Stimulated activated effector memory CD8-positive, alpha-beta T cell treated with anti-CD3 and anti-CD28 coated beads, Interleukin-12 subunit alpha, Interleukin-12 subunit beta, amount 100 ng/mL, for 72 hours (primary cell): ENCODE measurements at places on chromosomes 3 and 15.

- no peak for DNase-seq
Observed at GRCh38 chr3:71930056-71930991, 145.4 kb upstream of the PROK2 start.

- DNase-seq, result no peak
Observed at GRCh38 chr3:143307613-143308183, 188.1 kb downstream of the CHST2 start.

- DNase-seq, result no peak
Observed at GRCh38 chr3:155497930-155498647, 204.6 kb upstream of the STRIT1 start.

DNA sequence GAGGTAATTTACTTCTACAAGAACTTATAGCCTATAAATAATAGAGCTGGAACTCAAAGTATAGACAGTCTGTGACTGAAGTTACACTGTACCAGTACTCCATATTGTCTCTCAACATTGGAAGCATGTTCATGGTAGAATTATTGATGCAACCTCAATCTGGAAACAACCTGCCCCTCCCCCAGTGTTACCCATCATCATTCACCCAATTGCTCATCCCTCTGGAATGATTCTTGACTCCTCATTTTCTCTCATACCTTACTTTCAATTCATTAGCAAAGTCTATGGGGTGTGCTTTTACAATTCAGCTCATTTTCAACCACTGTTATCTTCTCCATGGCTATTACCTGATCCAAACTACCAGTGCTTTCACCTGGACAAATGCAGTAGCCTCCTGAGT lies 151.7 kb downstream of the CPNE4 start:
- DNase-seq, result no peak

DNA sequence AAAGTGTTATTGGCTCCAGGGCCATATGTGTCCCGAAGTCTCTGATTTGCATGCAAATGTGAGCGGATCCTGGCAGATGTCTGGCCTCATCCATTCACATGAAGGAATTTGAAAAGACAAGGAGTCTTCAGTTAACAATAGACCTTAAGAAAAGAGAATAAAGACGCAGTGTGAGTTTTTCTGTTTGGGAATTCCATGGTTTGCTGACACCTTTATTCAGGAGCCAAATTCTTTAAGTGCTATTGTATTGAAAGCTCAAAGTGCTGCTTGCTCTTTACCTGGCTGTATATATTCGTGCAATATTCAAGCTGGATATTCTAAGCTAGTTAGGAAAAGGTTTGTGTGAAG lies 2.2 kb downstream of the LRRN1 start:
- DNase-seq, result no peak

- no peak for DNase-seq
Observed at GRCh38 chr15:58611731-58612676, 137.5 kb downstream of the ADAM10 start.

DNA sequence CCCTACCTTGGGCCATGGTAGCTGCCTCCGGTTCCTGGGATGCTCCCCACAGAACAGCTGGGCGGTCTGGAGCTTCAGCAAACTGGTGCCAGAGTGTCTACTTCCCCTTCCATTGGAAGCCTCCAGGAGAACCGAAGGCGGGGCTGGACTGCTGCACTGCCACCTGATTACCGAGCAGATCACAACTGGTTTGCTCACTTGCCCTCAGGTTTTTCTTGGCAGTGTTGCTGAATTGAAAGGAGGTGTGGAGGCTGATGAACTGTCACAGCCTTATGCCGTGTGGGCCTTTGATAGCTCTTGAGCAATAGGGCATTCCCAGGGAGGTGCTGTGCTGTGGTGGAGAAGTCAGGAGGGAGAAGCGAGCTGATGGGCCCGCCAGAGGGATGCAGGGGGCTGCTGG lies at the start of gene TGM5:
Gene TGM5, minus strand, starts transcription at position 95 of the 400 bp plus-strand sequence. Its CDS starts 79 bp downstream, at position 16.
- no peak for DNase-seq

DNA sequence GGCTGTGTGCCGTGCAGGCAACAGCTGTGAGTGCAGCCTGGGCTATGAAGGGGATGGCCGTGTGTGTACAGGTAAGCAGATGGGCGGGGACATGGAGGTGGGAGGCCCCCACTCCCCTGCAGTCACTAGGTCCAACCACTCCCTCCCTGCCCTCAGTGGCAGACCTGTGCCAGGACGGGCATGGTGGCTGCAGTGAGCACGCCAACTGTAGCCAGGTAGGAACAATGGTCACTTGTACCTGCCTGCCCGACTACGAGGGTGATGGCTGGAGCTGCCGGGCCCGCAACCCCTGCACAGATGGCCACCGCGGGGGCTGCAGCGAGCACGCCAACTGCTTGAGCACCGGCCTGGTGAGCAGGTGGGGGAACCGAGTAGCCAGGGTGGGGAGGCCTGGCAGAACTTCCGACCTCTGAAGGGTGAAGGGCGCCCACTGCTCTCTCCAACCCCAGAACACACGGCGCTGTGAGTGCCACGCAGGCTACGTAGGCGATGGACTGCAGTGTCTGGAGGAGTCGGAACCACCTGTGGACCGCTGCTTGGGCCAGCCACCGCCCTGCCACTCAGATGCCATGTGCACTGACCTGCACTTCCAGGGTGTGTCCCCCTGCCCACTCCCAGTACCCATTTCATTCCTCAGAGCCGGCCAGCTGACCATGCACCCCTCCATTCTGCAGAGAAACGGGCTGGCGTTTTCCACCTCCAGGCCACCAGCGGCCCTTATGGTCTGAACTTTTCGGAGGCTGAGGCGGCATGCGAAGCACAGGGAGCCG lies 11.6 kb downstream of the NT5DC2 start:
- DNase-seq, result no peak

GRCh38 chr3:127444761-127445160 lies 145.8 kb downstream of the TPRA1 start:
- DNase-seq, result no peak

- DNase-seq, result no peak
Observed at GRCh38 chr3:97882975-97883598, 61.3 kb downstream of the CRYBG3 start.

- DNase-seq, result no peak
Observed at GRCh38 chr15:75723847-75724660, 11.4 kb upstream of the CSPG4 start.

DNA sequence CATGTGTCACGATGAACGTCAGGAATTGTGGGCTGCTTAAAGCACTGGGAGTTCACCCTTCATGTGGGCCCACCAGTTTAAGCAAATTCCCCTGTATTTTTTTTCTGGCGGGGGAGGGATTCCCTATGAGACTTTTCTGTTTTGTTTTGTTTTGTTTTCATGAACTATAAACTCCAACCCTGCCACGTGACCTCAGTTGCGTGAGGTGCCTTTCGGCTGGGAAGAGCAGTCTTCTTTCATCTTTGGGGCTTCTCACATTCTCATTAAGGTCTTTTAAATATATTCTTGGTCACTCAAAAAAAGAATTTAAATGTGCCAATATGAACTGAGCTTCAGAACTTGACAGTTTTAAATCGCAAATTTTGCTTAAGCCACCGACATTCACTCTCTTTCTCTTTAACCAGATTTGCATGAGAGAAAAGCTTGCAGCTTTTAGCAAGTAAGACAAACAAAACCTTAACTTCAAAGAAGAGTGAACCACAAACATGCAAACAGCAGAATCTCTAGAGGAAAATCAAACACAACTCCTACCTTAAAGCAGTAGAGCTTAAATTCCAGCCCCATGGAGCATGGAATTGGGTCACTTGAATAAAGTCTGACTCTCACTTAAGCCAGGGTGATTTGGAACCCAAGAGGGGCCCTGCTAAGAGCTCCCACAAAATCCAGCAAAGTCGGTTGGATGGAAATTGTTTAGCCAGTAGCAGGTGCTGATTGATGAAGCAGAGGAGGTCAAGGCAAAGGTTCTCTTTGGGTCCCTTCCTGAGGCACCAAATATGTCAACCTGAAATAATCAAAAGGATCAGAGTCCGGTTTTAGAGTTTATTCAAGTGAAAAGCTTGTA lies 699.8 kb upstream of the GBE1 start:
- no peak for DNase-seq

DNA sequence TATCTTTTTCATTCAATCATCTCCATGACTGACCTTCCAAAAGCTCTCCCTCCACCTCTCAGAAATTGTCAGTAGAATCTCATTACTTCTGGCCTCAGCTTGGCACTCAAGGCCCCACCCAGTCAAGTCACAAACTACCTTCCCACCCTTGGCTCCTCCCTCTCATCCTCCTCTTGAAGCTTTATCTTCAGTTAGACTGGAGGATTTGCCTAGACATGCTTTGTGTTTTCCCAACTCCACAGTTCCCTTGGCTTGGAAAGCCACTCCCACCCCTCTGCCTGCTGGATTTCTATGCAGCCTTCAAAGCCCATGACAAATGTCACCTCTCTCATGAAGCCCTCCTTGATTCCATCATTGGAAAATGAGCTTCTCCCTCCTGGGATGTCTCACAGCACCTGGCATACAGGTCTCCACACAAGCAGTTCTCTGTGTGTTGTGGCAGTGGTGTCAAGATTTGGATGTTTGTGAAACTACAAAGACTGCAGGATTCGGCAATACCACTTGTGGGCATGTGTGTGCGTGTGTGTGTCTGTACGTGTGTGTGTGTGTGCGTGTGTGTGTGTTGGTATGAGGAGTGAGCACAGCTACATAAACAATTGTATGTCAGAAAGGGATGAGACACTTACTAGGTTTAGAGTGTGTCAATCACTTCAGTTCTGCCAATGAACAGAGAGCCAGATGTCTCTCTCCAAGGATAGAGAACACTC lies 45.3 kb upstream of the VPS8 start:
- DNase-seq, result no peak

GRCh38 chr3:66405701-66406091 lies 95.1 kb downstream of the LRIG1 start:
- DNase-seq, result no peak

DNA sequence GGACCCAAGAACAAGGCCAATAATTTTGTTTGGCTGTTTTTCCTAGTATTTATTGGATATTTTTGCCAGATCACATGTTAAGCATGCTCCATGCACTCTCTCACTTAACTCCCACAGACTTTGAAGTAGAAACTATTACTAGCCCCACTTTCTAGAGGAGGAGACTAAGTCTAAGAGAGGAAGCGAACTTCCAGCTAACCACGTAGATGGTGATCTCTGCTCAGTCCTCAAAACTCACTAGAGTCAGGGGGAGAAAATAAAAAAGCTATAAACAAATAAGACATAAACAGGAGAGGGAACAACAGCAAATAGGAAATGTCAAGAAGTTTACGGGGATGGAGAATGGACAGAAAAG lies 481.0 kb upstream of the PROK2 start:
- DNase-seq, result no peak
